Eye (tissue), 1 donor: ENCODE measurements at places on chromosomes 5 and 9.

DNA sequence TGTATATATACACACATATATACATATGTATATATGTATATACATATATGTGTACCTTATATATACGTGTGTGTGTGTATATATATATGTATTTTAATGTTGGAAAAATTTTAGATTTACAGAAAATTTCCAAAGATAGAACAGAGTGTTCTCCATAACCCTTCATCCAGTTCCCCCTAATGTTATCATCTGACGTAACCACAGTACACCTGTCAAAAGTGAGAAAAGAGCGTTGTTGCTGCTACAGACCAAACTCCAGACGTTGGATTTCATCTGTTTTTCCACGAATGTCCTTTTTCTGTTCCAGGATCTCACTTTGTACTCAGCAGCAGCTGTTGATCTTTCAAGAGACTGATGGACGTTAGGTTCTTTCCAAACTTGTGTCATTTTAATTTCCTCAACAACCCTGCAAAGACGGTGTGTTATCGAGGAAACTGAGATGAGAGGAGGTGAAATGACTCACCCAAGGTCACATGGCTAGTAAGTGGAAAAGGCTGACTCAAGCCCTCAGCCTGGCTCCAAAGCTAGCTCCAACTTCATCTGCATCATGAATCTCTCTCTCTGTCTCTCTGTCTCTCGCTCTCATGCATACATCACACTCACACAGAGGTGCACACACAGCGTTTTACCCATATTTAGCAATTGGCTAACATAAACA lies 17.0 kb upstream of the NTNG2 start:
- no peak for DNase-seq

- peak; percentile 88 for DNase-seq
These were observed at the start of gene MEF2C for GRCh38 chr5:88883059-88883835. MEF2C (minus strand) TSS chr5:88883184; CDS start chr5:88823788, 59,396 bp downstream.

- no peak for DNase-seq
These were observed 631.3 kb upstream of the SEMA6A start for GRCh38 chr5:117205894-117206293.

GRCh38 chr9:86939321-86939720 lies 8.0 kb downstream of the GAS1 start:
- no peak for DNase-seq

GRCh38 chr9:133098104-133098754 lies 22.8 kb downstream of the RALGDS start:
- no peak for DNase-seq

DNA sequence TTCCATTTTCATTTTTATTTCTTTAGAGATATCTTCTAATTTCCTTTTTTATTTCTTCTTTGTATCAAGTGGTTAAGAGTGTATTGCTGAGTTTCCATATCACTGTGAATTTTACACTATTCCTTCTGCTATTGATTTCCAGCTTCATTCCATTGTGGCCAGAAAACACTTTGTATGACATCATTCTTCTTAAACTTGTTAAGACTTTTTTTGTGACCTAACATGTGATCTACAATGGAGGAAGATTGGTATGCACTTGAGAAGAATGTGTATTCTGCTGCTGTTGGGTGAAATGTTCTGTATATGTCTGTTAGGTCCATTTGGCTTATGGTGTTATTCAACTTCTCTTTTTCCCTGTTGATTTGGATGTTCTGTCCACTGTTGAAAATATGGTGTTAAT lies 274.2 kb upstream of the PUM3 start:
- DNase-seq: no peak

- DNase-seq: no peak
These were observed 129.3 kb upstream of the EPB41L4A start for GRCh38 chr5:112548246-112548881.

GRCh38 chr5:176955895-176956294 lies 50.7 kb downstream of the UIMC1 start:
- no peak for DNase-seq

- DNase-seq: peak; percentile 55
These were observed 16.3 kb upstream of the KCNV2 start for GRCh38 chr9:2700909-2701550.

DNA sequence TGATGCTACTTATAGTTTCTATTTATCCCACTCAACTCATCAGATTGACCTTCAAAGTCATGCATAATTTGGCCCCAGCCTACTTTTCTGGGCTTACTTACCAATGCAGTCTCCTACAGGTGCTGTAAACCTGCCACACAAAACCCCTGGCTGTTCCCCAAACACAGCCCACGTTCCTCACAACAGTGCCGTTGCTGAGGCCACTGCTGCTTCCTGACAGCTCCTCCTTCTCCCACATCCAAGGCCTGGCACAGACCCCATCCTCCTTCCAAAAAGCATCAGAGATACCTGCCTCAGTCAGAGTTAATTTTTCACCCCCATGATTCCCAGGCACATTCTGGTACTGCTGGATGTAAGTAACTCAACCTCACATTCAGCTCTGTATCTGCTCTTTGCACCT lies 68.1 kb upstream of the SIMC1 start:
- DNase-seq: no peak

DNA sequence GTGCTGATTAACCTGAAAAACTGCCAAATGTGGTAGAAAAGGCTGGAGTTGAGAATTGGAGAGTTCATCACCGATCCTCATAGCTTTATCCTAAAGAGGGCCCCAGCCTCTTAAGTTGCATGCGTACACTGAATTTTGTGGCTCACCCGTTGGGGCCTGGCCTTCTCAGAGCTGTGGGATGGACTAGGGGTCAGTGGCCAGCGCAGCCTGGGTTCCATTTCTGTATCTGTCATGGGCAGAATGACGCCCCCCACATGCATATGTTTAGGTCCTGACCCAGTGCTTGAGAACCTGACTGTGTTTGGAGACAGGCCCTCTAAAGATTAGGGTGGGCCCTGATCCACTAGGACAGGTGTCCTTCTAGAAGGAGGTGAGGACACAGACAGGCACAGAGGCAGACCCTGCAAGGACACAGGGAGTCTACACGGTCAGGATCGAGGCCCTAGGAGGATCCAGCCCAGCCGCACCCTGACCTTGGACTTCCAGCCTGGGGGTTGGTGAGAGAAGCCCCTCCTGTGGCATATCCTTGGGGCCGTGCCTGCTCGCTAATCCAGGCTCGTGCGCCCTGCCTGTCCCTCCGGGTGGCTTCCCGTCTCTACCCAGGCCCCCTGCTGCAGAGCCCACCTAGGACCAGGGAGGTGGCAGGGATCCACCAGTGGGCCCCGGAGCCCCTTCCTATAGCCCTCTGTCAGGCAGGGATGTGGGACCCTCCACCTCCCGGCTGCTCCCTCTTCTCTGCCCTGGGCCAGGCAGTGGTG lies 32.2 kb downstream of the NDUFS6 start:
- DNase-seq: no peak
